Activated T-helper 2 cell treated with anti-CD3 and anti-CD28 coated beads, Interferon-gamma antibody, Interleukin-2, Interleukin-4, amounts not matched to agents 10 μg/mL and 5 μg/mL and 100 μg/mL, durations not matched to agents 14 hours and 24 hours and 36 hours (primary cell): ENCODE measurements at places on chromosomes 5 and 9. TPM values are rescaled to one million over a fixed set of nuclear protein-coding genes. Genes with fewer than 3 reads are reported as not detected.

ZNF300 gene
- 0.39 and 0.52 TPM in 2 replicates for total RNA-seq

NEURL1B gene
- total RNA-seq = 0.37 TPM in 2 replicates

CDX1 gene
- total RNA-seq = not detected in 2 replicates

TNFSF8 gene
- 73.6 and 82.3 TPM in 2 replicates for total RNA-seq

DNA sequence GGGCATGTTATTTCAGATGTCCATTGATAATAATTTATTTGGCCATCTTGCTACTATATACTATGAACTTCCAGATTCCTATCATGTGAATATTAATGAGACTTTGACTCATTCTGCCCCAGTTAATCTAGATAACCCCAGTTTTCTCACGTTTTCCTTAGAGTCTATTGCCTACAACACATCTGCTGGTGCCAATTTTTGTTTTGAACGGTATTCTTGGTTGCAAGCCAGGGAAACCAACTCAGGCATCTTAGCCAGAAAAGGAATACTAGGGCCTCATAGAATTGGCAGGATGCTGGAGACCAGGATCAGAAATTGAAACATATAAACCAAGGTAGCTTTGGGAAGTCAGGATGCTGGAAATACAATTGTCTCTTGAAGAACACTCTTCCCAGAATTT, 28.0 kb upstream of the NPR3 start:
- no peaks in the 10 kb centered on the region for H3K4me1 ChIP-seq
- DNase-seq = no peak
- no peak overlapping the region for H3K27ac ChIP-seq
- no peak overlapping the region for H3K4me3 ChIP-seq

DNA sequence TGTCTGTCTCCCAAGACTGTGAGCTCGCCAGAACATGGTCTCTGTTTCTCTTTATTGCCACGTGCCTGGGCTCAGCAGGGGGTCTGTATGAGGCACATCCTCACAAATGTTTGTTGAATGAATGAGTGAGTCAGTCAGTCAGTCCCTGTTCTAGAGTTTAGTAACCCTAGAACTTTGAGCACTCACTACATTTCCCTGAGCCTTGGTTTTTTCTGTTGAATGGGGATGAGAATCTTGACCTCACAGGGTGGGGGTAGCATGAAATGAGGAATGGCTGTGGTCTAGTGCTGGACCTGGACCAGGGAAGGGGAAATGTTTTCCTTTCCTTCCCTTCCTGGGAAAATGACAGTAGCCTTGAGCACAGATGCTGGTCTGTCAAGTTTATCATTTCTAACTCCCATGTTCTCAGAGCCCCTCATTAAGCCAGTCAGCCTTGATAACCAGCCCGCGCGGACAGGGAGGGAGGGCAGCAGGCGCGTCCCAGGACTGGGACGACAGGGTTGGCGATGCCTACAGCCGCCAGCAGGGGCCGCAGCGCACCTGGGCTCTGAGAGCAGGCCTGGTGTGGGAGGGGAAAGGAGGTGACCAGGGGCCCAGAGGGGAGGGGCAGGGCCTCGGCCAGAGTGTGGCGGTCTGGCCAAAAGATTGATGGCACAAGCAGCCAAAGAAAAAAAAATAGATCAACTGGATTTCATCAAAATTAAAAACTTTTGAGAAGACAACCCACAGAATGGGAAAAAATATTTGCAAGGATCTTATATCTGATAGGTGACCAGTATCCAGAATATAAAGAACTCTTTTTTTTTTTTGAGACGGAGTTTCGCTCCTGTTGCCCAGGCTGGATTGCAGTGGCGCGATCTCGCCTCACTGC, 24.1 kb upstream of the WNK2 start:
- peak overlapping the region; percentile 53 for H3K27ac ChIP-seq
- peaks cover 22% of the 10 kb centered on the region for H3K4me1 ChIP-seq
- no peaks in the 10 kb centered on the region for H3K36me3 ChIP-seq
- no peak overlapping the region for H3K4me3 ChIP-seq

DNA sequence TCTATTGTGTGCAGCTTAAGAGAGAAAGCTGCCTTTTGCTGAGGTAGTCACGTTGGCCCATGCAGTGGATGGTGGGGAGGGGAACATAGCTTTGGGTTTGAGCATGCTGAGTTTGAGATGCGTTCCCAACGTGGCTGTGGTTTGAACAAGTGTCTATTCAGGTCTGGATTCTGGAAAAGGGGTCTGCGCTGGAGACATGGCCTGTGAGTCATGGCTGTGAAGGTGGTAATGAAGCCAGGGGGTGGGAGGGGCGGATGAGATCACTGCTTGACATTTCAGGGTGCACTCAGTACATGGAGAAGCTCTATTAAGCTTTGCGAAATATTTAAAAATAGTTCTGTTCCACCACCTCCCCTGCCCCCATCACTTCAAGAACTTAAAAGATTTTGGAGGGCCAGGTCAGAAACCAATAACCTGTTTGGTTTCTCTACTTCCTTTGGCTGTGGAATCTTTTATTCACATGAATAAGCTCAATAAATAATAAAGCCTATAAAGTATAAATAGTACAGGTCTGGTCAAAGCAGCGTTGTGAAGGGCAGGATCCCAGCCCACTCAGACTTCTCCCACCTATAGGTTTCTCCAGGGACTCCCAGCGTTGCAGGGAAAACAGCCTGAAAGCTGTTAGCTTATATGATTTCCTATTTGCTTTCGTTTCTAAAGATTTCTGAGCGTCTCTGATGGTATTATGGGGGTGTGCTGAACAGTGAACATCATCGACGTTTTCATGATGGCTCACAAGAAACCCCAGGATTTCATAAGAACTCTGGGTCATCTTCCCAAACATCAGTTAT, 189.9 kb downstream of the NSG2 start:
- H3K27ac ChIP-seq = no peak overlapping the region
- no peaks in the 10 kb centered on the region for H3K4me1 ChIP-seq
- no peak for DNase-seq
- no peak overlapping the region for H3K4me3 ChIP-seq
- H3K27me3 ChIP-seq = no peaks in the 10 kb centered on the region

DNA sequence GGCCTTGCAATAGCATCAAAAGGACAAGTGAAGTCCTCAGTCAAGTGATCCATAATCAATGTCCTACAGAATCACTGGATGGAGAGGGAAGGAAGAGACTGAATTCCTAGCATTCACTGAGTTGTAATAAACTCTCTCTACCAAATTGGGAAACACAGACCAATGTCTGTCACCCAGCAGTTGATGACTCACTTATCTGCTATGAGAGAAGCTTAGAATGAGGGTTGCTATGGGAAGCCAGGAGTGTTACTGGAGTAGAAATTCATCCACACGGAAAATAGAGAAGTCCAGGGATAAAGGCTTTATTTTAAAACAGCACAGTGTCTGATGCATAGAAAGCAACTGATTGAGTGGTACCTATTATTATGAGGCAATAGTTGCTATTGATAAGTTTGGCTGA, 407.4 kb downstream of the BRINP1 start:
- H3K4me3 ChIP-seq = no peak overlapping the region
- no peaks in the 10 kb centered on the region for H3K4me1 ChIP-seq
- DNase-seq = no peak

- H3K4me1 ChIP-seq = no peaks in the 10 kb centered on the region
- H3K4me3 ChIP-seq = no peak overlapping the region
- H3K36me3 ChIP-seq = no peaks in the 10 kb centered on the region
- H3K27me3 ChIP-seq = no peaks in the 10 kb centered on the region
- H3K27ac ChIP-seq = no peak overlapping the region
Measured at GRCh38 chr5:6202149-6202967, 176.0 kb downstream of the MED10 start.

- no peaks in the 10 kb centered on the region for H3K27me3 ChIP-seq
- H3K4me1 ChIP-seq = peaks cover 6% of the 10 kb centered on the region
- peaks cover 7% of the 10 kb centered on the region for H3K36me3 ChIP-seq
- H3K27ac ChIP-seq = no peak overlapping the region
- no peak for DNase-seq
Measured at GRCh38 chr9:129414993-129415941, 205.6 kb downstream of the C9orf50 start.

- DNase-seq = no peak
- no peaks in the 10 kb centered on the region for H3K27me3 ChIP-seq
- H3K4me1 ChIP-seq = peaks cover 77% of the 10 kb centered on the region
- peaks cover 3% of the 10 kb centered on the region for H3K36me3 ChIP-seq
- peak overlapping the region; percentile 100 for H3K27ac ChIP-seq
Measured at GRCh38 chr9:120932086-120932823, 5.7 kb upstream of the TRAF1 start.

DNA sequence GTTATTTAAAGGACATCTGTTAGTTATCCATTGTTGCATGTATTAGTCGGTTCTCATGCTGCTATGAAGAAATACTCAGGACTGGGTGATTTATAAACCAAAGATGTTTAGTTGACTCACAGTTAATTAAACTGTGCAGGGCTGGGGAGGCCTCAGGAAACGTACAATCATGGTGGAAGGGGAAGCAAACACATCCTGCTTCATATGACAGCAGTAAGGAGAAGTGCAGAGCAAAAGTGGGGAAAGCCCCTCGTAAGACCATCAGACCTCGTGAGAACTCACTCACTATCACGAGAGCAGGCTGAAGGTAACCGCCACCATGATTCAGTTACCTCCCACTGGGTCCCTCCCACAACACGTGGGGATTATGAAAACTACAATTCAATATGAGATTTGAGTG, 2064.1 kb downstream of the MAT2B start:
- H3K4me1 ChIP-seq = no peaks in the 10 kb centered on the region
- H3K4me3 ChIP-seq = no peak overlapping the region
- no peak overlapping the region for H3K27ac ChIP-seq
- no peaks in the 10 kb centered on the region for H3K27me3 ChIP-seq
- DNase-seq = no peak

DNA sequence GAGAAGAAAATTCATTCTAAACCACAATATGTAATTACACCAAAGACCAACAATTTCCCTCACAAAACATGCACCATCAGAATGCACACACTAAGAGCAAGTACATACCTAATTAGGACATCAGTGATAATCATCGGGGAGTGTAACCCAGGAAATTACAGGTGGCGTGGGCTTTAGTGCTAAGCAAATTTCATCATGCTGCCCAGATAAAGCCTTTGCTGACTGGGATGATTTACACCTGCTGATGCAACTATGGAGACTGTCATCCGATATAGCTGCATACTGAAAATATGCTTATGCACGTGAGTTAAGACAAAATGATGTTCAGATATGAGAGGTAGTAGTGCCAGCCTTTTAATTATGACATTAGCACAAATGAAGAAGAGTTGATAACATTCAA, 123.2 kb downstream of the DCP2 start:
- no peak for DNase-seq
- H3K27me3 ChIP-seq = no peaks in the 10 kb centered on the region
- H3K4me3 ChIP-seq = no peak overlapping the region
- H3K36me3 ChIP-seq = no peaks in the 10 kb centered on the region

GRCh38 chr5:158606233-158606632, 493.5 kb downstream of the EBF1 start:
- H3K27ac ChIP-seq = no peak overlapping the region
- no peaks in the 10 kb centered on the region for H3K4me1 ChIP-seq
- no peaks in the 10 kb centered on the region for H3K27me3 ChIP-seq
- DNase-seq = no peak
- no peaks in the 10 kb centered on the region for H3K36me3 ChIP-seq
- no peak overlapping the region for H3K4me3 ChIP-seq
